ENCODE measurements at places on chromosomes 1 and 21.

GRCh38 chr21:46550116-46550941, 54.6 kb downstream of the S100B start:
- no peak for DNase-seq

GRCh38 chr1:30751830-30752650, 5.5 kb downstream of the LAPTM5 start:
- DNase-seq, result no peak

GRCh38 chr1:84653130-84653677, 37.1 kb downstream of the SSX2IP start:
- no peak for DNase-seq

- DNase-seq, result no peak
Observed at GRCh38 chr1:20584890-20585289, 4.0 kb upstream of the CDA start.

DNA sequence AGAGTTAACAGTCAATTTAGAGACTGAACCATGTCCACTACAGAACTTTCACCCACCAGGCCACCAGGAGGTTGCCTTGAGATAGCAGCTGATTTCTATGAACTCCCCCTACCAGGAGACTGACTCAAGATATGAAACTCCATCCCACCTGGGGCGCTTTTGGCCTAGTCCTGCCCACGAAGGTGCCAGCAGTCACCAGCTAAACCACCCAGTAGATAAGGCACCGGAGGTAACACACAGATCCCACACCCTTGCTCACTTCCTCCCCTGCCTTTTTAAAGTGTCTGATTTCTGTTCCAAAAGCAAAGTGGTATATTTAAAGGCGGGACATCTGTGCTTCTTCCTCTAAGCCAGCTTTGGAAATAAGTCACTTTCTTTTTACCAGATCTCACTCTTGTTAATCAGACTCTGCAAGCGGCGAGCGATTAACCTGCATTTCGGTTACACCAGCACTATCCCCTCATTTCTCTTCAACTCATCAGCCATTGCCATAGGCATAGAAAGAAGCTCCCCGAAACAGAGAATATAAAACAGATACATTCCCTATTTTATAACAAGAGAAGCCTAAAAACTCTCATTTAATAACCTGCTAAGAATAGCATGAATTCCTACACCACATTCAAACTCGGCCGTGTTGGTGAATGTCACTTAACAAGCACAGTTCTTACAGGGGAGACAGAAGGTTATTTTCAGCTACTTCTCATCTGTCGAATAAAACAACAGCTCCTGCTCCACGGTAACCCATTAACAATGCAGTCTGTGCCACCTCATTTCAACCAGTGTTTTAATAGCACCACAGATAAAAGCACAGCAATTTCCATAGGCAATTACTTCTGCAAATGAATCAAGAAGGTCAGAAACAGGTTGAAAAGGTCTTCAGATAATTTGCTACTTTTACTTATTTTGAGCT, 318.1 kb downstream of the KCNH1 start:
- no peak for DNase-seq

DNA sequence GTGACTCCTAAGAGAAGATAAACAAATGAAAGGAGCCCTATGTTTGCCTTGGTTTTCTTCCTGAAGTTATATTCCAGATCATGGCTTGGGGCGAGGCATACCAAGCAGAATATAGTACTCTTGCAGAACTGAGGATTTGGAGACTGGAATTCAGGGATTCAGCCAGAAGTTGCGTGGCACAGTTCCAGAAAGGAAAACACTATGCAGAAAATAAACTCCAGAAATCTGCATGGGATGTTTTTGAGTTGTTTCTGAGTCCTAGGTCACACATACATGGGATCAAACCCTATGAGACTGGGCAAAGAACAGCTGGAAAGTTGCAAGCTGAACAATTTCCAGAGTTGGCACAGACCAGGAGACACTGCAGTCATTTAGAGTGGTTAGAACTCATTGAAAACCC, 42.9 kb upstream of the IFFO2 start:
- DNase-seq, result no peak

- no peak for DNase-seq
Observed at GRCh38 chr1:19512545-19512944, 27.2 kb upstream of the CAPZB start.

GRCh38 chr1:17538428-17539117, 925 bp upstream of the ARHGEF10L start:
- no peak for DNase-seq

- no peak for DNase-seq
Observed at GRCh38 chr1:151680826-151681225, 35.8 kb downstream of the CELF3 start.

GRCh38 chr21:32055305-32055704, 182.5 kb downstream of the HUNK start:
- no peak for DNase-seq

DNA sequence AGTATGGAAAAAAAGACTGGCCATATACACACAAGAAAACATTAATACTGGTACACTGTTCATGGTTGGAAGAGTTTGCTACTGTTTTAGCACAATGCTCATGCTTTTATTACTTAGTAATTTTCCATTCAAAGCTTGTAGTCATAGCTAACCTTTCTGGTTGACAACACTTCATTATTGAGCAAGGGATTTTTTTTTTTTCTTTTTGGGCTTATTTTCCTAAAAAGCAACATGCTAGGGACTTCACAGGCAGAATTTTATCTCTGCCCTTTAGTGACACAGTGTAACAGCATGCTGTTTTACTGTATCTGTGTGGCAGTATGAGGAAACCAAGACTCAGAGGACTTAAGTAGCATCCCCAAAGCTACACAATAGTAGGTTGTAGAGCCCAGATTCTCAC, 58.5 kb downstream of the FGGY start:
- DNase-seq, result no peak

DNA sequence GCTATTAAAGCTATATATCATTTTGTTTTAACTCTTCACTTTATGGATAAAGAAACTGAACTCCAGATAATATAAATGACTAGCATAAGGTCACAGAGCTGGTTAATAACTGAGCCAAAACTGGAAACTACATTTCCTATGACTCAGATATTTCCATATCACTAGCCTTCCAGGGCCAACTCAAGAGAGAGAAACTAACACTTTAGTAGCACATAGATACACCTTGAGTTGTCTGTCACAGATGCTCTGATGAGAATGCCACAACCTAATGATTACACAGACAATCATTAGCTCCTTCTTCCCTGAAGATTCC, 40.7 kb downstream of the NME7 start:
- DNase-seq, result no peak

DNA sequence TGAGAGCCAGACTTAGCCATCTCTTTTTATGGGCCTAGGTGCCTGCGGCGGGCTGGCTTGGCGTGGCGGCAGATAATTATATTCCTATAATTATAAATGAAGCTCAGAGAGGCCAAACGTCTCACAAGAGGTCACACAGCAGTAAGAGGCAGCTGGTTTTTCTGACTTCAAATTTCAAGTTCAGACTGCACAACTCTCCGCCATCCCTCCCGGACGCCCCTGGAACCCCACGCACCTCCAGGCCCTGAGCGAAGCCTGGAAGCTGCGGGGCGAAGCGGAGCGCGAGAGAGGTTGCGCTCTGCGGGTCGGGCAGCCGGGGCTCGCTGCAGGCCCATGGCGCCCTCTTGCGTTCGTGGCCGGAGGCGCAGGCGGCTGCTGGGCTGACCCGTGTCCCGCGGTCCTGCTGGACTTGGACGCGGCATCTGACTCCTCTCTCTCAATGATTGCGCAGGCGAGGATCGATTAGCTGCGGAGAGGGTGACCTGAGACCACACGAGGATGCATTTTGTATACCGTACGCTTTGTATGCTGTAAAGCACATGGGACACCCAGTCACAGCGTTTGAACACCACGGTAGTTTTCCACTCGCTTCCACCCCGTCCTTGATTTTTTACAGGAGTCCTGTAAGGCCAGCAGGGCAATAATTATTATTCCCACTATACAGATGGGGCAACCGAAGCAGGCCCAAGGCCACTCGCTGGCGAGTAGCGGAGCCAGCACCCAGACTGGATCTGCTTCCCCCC, 272.7 kb downstream of the FOXD2 start:
- peak; percentile 15 for DNase-seq

DNA sequence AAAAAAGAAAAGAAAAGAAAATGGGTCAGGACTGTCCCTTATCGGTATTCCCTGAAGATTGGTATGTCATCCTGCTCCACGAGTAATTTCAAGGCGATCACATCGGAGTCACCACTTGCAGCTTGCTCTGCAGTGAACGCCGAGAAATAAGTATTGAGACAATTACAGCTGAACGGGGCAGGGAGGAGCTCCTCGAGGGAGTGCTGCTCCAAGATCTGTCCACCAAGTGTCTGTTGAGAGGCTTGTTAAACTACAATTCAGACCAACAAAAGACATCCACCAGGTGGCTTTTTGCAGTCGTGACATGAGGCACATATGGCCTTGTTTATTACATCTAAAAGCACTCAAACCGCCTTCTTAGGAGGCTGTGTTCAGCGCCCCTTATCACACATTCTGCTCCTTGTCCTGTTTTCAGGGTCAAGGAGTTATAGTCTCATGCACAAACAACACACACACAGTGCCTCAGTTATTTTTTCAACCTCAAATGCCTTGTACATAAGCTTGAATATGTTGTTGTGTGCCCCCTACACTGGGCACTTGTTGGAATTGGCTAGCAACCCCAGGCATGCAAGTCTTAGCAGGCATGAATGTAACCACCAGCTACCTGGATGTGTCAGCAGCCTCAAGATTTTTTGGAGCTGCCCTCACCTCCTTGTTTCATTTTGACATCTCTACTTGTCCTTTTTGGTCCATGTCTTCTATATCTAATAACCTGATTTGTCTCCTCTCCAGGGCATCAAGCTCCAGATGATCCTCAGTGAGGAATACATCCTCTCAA, 13.0 kb upstream of the CD48 start:
- DNase-seq, result no peak

- DNase-seq, result no peak
Observed at GRCh38 chr1:20076710-20077461, 6.9 kb downstream of the PLA2G5 start.

DNA sequence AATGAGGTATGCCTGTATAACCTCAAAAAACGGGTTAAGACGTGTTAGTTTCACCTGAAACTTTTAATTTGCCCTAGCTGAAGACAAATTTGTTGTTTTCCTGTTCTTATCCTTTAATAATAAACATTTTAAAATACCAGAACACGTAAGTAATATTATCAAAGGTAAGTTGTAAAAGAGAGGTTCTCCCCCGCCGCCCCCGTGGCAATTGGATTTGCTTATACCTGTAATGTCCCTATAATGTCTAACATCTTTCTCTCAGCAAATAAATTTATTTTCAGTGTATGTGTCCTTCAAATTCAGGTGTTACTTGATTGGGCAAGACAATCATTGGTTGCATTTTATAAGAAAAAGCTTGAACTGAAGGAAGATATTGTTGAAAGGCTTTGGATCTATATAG, 5.9 kb downstream of the URB2 start:
- DNase-seq, result no peak

- no peak for DNase-seq
Observed at GRCh38 chr1:108000184-108000583, 35.2 kb upstream of the VAV3 start.

DNA sequence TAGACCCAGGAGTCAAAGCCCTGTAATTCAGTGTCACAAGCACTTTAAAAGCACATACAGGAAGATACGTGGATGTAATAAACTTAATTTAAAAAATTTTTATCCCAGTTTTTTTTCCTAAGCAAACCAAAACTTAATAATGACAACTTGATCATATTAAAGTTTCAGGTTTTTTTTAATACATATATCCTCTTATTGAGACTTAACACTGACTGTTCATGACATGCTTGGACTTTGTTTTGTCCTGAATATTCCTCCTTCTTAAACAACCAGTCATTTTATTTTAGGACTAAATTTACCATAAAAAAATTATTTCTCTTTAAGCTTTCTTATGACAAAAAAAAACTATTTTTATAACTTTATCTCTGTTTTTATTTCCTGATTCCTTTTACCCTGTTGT, 64.1 kb downstream of the WDR4 start:
- DNase-seq, result no peak

DNA sequence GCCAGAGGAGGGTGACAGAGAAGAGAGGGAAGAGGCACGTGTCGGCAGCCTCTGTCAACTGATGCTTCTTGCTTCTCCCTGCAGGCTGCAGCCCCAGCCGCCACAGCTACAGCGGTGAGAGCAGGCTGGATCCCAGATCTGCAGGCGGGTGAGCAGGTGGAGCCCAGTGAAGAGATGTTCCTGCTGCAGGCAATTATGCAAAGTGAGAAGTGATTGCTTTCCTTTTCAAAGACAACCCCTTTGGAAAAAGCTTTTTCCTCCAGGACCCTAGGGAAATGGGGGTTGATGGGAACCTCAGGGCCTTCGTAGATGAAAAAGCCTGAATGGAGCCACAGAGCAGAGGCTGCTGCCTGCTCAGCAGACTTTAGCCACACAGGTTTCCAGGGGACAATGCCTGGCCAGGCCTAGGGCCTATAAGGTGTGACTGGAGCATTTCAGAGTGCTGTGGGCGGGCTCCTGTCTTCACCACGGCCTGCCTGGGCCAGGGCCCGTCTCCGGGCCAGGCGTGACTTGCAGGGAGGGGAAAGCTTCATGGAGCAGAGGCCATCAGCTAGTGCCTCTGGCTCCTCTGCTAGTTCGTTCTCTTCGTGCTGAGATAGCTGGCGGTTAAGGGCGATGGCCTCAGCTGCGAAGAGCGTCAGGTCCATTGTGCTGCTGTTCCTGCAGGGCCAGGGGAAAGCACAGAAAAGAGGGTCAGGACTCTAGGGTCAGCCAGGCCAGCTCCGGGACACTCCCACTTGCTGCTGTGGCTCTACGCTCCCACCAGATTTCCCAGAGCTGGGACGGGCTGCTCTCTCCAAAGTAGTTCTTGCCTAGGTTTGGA, 6.9 kb upstream of the KNCN start:
- no peak for DNase-seq

DNA sequence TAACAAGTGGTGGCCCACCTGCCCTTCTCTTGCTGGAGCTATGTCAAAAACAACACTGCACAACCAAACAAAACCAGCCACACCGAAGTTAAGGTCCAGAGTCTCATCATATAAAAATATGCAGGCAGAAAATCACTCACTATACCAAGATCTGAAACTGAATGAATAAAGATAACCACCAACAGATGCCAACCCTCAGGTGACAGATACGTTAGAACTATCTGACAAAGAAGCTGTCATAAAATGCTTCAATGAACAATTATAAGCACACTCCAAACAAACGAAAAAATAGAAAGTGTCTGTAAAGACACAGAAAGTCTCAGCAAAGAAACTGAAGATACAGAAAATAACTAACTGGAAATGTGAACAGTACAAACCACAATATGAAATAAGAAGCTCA, 14.0 kb downstream of the ZNF496 start:
- DNase-seq, result no peak

- no peak for DNase-seq
Observed at GRCh38 chr1:114712977-114713376, 3.6 kb downstream of the NRAS start.

- DNase-seq, result no peak
Observed at GRCh38 chr1:115283249-115283648, 54.8 kb downstream of the NGF start.
